ENCODE measurements at places on chromosomes 5 and 9. TPM values are rescaled to one million over a fixed set of nuclear protein-coding genes. Genes with fewer than 3 reads are reported as not detected.

Gene TAS2R1
- total RNA-seq: not detected

DNA sequence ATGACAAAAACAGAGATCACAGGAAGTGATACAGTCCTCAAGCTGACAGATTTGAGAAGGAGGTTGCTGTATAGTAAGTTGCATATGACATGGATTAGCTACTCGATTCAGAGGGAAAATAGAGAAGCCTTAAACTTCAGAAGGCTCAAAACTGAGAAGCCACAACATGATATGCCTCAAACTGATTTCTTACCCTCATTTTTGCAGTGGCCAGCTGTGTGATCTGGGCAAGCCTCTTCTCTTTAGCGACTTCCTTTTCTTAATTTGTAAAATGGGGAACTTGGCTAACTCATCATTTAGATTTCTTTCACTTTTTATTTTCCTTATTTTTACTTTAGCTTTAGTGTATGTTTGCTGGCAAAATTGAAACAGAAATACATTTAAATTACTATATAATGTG is 421.1 kb downstream of the KIF4B start:
- no peaks in the 10 kb centered on the region for H3K4me1 ChIP-seq
- no peak overlapping the region for H3K4me3 ChIP-seq

GRCh38 chr9:37273595-37273994 is 148.9 kb upstream of the GRHPR start:
- H3K36me3 ChIP-seq: peaks cover 6% of the 10 kb centered on the region
- DNase-seq: no peak
- H3K27ac ChIP-seq: no peak overlapping the region
- no peak overlapping the region for H3K4me3 ChIP-seq
- H3K27me3 ChIP-seq: no peaks in the 10 kb centered on the region
- H3K4me1 ChIP-seq: peaks cover 5% of the 10 kb centered on the region

Gene GFI1B
- 0.45 TPM for total RNA-seq

GRCh38 chr9:124279531-124280175 is 21.9 kb downstream of the NEK6 start:
- no peaks in the 10 kb centered on the region for H3K27me3 ChIP-seq
- no peak overlapping the region for H3K4me3 ChIP-seq
- DNase-seq: no peak
- no peak overlapping the region for H3K27ac ChIP-seq
- H3K4me1 ChIP-seq: peaks cover 22% of the 10 kb centered on the region

All from natural killer cell treated with Interleukin-12 subunit alpha and Interleukin-12 subunit beta and Interleukin-15 and Interleukin-18, amount 100 ng/mL, for 72 hours (primary cell).